ENCODE measurements at places on chromosomes 13 and 19. TPM values are rescaled to one million over a fixed set of nuclear protein-coding genes. Genes with fewer than 3 reads are reported as not detected.
A peak's percentile ranks its signal among the peaks of the same experiment; 100 is the strongest.

FCAR gene
- total RNA-seq, result 0.70 TPM

KCNJ14 gene
- total RNA-seq, result 1.7 TPM

CEBPA gene
- total RNA-seq, result 2.2 TPM

TMEM91 gene
- 35.0 TPM for total RNA-seq

ZNF99 gene
- not detected for total RNA-seq

C13orf46 gene
- total RNA-seq, result 22.6 TPM

ERCC2 gene
- 11.0 TPM for total RNA-seq

TNFSF11 gene
- not detected for total RNA-seq

CFAP97D2 gene
- not detected for total RNA-seq

GRCh38 chr19:4518345-4519171 is at the start of gene PLIN4:
PLIN4 (minus strand) TSS chr19:4518486; CDS start chr19:4518272, 214 bp downstream.
- H3K27ac ChIP-seq, result no peak within 1 kb of the TSS
- no peak within 1 kb of the TSS for H3K4me3 ChIP-seq

- H3K36me3 ChIP-seq, result no peaks in the 10 kb centered on the region
- no peak for DNase-seq
- peaks cover 62% of the 10 kb centered on the region for H3K27me3 ChIP-seq
- H3K4me1 ChIP-seq, result peaks cover 5% of the 10 kb centered on the region
Measured at GRCh38 chr13:20942938-20943559, 40.5 kb upstream of the XPO4 start.

GRCh38 chr19:13920524-13920923 is 14.5 kb downstream of the CC2D1A start:
- H3K4me1 ChIP-seq, result peaks cover 7% of the 10 kb centered on the region
- H3K4me3 ChIP-seq, result no peak overlapping the region
- no peak overlapping the region for H3K27ac ChIP-seq

DNA sequence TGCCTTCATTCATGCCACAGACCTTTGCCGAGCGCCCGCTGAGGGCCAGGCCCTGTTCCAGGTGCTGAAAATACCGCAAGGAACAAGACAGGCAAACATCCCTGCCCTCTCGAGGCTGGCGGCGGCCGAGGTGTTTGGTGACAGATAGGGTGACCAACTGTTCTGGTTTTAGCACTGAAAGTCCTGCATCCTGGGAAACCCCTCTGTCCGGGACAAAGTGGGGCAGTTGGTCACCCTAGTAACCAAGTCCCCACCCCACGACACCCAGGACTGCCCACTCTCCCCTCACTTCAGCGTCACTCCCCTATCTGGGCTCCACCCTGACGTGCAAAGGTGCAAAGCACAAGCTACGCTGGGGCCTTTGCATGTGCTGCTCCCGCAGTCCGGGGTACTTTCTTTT is 17.3 kb downstream of the ZBTB7A start:
- H3K27ac ChIP-seq, result peak overlapping the region; percentile 84
- peaks cover 8% of the 10 kb centered on the region for H3K36me3 ChIP-seq
- peak overlapping the region; percentile 49 for H3K4me3 ChIP-seq
- no peak for DNase-seq

DNA sequence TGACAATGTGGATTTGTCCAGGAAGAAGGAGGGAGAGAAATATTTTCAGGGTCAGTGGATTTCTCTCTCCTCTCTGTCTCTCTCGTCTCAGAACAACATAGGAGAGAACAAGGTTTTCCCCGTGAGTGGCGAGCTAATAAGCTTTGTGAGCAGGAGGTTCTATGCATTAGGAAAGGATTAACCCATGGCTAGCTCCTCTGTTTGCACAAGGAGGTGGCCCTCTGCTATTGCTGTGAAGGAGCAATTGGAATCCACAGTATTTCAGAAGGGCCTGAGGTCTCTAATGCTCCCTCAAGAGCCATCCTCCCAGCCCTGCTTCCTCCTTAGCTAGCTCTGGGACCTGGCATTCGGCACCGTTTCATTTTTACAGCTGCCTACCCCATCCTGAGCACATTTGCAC is 288.9 kb upstream of the MAB21L1 start:
- H3K36me3 ChIP-seq, result no peaks in the 10 kb centered on the region
- H3K4me3 ChIP-seq, result no peak overlapping the region
- no peak overlapping the region for H3K27ac ChIP-seq
- DNase-seq, result no peak

DNA sequence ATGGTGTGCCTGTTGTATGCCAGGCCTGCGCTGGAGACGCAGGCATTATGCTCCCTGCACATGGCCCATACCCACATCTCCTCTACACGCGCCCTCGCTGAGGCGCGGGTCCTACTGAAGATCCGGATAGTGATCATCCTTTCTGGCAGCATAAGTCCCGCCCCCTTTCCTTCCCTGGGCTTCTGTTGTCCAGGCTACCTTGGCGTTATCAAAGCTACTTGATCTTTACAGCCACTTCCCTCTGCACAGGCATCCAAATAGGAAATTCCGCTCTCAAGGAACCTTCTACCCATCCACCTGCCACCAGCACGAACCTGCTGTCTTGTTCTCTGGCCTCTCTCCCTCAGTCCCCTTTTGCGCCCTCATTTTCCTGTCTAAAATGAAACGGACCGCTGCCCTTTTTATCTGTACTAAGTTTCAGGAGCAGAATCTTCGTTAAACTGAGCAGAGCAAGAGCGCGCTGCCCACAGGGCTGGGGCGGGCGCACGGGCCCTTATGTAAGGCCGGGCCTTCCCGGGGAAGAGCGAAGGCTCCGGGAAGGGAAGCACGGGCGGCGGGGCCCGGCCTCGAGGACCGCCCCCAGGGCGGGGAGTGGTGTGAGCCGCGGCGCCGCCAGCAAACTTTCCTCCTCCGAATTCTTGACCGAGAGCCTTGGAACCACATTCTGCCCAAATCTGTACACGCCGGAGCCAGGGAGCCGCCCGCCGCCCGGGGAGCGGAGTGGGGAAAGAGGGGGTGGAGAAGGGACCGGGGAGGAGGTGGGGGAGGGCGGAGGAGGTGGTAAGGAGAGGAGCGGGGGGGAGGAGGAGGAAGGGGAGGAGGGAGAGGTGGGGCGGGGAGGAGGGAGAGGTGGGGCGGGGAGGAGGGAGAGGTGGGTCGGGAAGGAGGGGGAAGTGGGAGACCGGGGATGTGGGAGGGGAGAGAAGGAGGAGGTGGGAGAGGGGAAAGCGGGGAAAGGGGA is 920 bp upstream of the UBE2L5 start:
- H3K4me1 ChIP-seq, result peaks cover 27% of the 10 kb centered on the region
- peak; percentile 36 for DNase-seq
- no peaks in the 10 kb centered on the region for H3K27me3 ChIP-seq
- peak overlapping the region; percentile 92 for H3K4me3 ChIP-seq
- H3K36me3 ChIP-seq, result no peaks in the 10 kb centered on the region

DNA sequence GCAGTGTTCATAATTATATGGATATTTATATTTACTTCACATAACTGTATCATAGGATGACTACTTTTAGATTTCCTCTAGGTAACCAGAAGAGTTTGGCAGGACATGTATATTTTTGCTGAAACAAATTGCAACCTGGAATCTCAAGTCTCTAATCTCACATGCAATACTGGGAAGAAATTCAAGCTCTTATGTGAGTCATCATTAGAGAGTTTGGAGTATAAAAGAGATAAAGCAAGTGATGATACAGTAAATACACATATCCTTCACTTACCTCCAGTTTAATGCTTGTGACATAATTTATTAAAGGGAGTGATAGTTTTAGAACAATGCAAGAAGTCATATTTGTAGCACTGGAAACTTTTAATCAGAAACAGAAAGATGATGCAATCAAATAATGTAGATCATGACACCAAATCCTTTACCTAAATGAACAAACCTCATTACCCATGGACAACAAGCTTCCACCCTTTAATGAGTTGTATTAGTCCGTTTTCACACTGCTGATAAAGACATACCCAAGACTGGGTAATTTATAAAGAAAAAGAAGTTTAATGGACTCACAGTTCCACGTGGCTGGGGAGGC is 15.8 kb upstream of the OR7A17 start:
- no peak for DNase-seq
- peaks cover 78% of the 10 kb centered on the region for H3K27me3 ChIP-seq
- no peaks in the 10 kb centered on the region for H3K4me1 ChIP-seq
- H3K27ac ChIP-seq, result no peak overlapping the region
- H3K4me3 ChIP-seq, result no peak overlapping the region

- no peaks in the 10 kb centered on the region for H3K27me3 ChIP-seq
- no peak overlapping the region for H3K4me3 ChIP-seq
- peaks cover 3% of the 10 kb centered on the region for H3K4me1 ChIP-seq
- no peak for DNase-seq
- H3K36me3 ChIP-seq, result no peaks in the 10 kb centered on the region
Measured at GRCh38 chr13:50459046-50459445, 384.4 kb downstream of the DLEU7 start.

DNA sequence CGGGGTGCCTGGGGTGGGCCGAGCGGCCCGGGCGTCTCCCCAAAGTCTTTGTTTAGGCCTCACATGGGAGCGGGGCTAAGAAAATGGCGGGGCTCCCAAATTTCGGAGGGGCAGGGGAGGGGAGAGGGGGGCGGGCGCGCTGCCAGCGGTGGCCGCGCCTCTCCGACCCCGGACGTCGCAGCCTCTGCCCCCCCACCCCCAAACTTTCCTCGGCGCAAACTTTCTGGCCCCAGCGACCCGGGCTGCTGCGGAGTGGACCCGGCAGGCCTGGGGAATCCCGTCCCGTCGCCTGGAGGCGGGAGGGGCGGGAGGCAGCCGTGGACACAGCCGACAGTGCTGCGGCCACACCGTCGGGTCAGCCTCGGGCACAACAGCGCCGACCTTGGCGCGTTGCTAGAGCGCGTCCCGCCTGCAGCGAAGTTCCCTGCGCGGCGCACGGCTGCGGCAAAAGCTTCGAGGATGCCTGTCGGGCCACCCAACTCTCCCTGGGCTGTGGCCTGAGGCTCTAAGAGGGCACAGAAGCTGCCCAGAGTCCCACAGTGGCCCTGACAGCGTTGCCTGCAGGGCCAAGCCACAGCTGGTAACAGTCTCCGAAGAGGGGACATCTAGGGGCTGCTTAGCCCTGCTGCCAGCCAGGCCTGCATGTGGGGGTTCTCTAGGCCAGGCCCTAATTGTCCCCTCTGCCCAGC is 1.3 kb downstream of the NFIX start:
- H3K36me3 ChIP-seq, result peaks cover 7% of the 10 kb centered on the region
- H3K4me1 ChIP-seq, result peaks cover 13% of the 10 kb centered on the region
- H3K4me3 ChIP-seq, result peak overlapping the region; percentile 63
- H3K27me3 ChIP-seq, result peaks cover 26% of the 10 kb centered on the region

DNA sequence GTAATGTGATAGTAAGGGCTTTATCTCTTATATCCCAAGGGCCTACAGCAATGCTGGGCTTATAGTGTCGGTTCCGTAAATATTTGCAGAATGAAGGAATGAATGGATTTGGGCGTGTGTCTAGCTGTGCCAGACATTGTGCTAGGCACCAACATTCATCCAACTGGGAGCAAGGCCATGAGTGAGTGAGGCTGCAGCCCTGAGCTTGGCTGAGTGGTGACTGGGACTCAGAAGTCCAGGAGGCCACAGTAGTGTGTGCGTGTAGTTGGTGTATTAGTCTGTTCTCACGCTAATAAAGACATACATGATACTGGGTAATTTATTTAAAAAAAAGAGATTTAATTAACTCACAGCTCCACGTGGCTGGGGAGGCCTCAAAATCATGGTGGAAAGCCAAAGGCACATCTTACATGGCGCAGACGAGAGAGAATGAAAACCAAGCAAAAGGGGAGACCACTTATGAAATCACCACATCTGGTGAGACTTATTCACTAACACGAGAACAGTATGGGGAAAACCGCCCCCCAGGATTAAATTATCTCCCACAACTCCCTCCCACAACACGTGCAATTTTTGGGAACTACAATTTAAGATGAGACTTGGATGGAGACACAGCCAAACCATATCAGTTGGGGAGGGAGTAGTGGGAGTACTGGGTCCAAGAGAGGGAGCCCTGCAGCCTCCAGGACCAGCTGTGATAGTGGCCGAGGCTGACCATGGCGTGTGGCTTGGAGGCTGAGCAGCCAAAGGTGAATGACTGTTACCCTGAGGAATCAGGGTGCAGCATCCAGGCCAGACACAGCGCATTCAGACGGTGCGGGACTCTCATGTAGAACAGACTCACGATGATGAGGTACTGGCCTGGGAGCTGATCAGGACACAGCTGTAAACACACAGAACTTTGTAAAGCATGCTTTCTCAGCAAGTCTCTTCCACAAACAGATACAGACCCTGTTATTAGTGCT is 104.6 kb downstream of the TEX26 start:
- no peak for DNase-seq
- no peaks in the 10 kb centered on the region for H3K36me3 ChIP-seq

- no peaks in the 10 kb centered on the region for H3K36me3 ChIP-seq
- no peak overlapping the region for H3K4me3 ChIP-seq
- no peak for DNase-seq
- H3K4me1 ChIP-seq, result peaks cover 11% of the 10 kb centered on the region
- H3K27ac ChIP-seq, result no peak overlapping the region
- peaks cover 44% of the 10 kb centered on the region for H3K27me3 ChIP-seq
Measured at GRCh38 chr13:51996641-51997040, 14.6 kb downstream of the ATP7B start.

GRCh38 chr13:43132257-43132656 is 108.9 kb downstream of the DNAJC15 start:
- H3K27ac ChIP-seq, result no peak overlapping the region
- peaks cover 57% of the 10 kb centered on the region for H3K27me3 ChIP-seq
- H3K4me3 ChIP-seq, result no peak overlapping the region
- H3K4me1 ChIP-seq, result peaks cover 12% of the 10 kb centered on the region

DNA sequence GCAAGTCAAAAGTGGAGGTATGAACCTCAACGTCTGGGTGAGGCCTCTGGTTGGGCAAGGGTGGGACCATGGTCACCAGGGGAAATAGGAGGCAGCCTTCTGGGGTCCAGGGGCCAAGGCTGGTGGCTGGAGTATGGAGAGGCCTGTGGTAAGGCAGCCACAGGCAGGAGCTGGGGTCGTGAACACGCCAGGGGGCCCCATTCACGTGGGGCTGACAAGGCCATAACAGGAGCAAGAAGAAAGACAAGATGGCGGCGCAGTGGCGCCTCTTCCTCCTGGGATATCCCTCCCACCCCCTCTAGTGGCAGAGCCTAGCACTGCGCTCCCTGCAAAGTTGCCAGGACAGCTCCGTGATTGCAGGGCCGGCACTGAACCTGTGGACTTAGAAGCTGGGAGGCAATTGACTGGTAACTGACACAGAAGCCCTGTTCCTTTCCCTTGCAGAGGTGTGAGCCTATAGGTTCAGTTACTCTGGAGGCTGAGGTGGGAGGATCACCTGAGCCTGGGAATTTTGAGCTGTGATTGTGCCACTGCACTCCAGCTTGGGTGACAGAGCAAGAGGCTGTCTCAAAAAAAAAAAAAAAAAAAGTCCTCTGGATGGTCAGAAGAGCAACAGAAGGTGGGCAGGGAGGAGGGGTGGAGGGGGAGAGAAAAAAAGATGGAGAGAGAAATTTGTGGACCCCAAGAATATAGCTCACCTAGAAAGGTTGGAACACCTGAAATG is 19.7 kb upstream of the EDDM13 start:
- H3K27ac ChIP-seq, result no peak overlapping the region
- H3K4me3 ChIP-seq, result peak overlapping the region; percentile 39
- H3K36me3 ChIP-seq, result no peaks in the 10 kb centered on the region
- H3K27me3 ChIP-seq, result no peaks in the 10 kb centered on the region

DNA sequence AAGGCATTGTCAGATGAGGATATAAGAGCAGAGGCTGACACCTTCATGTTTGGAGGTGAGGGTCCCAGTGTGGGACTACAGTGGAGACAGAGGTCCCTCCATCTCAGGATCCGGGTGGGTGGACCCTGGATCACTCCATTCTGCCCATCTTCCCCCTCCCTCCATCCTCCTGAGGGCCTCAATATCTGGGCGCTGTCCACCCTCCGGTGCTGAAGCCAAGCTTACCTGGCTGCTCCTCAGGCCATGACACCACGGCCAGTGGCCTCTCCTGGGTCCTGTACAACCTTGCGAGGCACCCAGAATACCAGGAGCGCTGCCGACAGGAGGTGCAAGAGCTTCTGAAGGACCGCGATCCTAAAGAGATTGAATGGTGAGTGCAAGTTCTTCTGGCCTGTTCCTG is 11.9 kb downstream of the CYP4F12 start:
- no peak overlapping the region for H3K4me3 ChIP-seq
- H3K27ac ChIP-seq, result no peak overlapping the region
- DNase-seq, result no peak
- peaks cover 10% of the 10 kb centered on the region for H3K27me3 ChIP-seq
